Adrenal gland (tissue), 19 donors: ENCODE measurements at places on chromosomes 5 and 9. TPM values are rescaled to one million over a fixed set of nuclear protein-coding genes. Genes with fewer than 3 reads are reported as not detected.

The KIF2A gene
- polyA plus RNA-seq = 2.1 TPM

The DDX41 gene
- polyA plus RNA-seq = 47.0 TPM

The PCDHGA4 gene
- 2.4 TPM for polyA plus RNA-seq

The NR5A1 gene
- polyA plus RNA-seq = 312 TPM

The PRR16 gene
- polyA plus RNA-seq = 1.6 TPM

The STK32A gene
- 8.8 TPM for polyA plus RNA-seq

The OLFM1 gene
- polyA plus RNA-seq = 33.8 TPM
